ENCODE measurements at places on chromosomes 5 and 9.

- no peak overlapping the region for H3K4me3 ChIP-seq
- peaks cover 38% of the 10 kb centered on the region for H3K4me1 ChIP-seq
- no peak for DNase-seq
- no peaks in the 10 kb centered on the region for H3K36me3 ChIP-seq
- H3K27me3 ChIP-seq: peaks cover 2% of the 10 kb centered on the region
Measured at GRCh38 chr5:56077796-56078233, 83.1 kb upstream of the IL6ST start.

DNA sequence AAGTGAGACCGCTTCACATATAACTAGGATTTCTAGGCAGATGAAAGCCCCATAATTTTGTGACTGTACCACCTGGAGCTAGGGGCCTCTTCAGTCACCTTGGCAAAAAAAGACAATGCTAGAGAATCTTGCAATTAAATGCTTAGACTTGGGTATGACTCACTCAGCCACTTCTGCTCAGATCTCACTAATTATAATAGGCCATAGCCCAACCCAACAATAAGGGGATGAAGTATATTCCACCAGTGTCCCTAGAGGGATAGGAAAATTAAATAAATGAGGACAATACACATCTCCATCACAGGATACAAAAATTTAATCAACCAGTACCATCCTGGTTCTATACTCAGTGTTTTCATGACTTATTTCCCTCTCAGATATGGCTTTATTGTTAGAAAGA lies 1079.9 kb upstream of the C9orf72 start:
- H3K27me3 ChIP-seq: no peaks in the 10 kb centered on the region
- no peak overlapping the region for H3K4me3 ChIP-seq
- H3K27ac ChIP-seq: no peak overlapping the region
- H3K4me1 ChIP-seq: no peaks in the 10 kb centered on the region
- H3K36me3 ChIP-seq: no peaks in the 10 kb centered on the region
- DNase-seq: no peak

DNA sequence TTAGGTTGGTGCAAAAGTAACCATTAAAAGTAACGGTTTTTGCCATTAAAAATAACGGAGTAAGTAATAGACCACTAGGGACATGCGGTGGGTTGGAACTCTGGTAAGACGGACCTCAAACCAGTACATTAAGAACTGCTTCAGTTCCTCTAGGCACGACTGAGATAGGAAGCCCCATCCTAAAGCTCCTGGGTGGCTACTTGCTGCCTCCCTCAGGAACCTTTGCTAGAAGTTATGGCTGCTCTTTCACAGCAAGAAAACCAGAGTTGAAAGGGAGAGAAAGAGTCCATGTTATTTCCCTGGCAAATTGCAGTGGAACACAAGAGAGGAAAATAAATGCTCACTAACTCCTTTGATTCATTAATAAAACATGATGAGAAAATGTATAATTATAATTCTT lies 47.6 kb downstream of the MCTP1 start:
- no peak overlapping the region for H3K4me3 ChIP-seq
- H3K4me1 ChIP-seq: peaks cover 3% of the 10 kb centered on the region
- DNase-seq: no peak

DNA sequence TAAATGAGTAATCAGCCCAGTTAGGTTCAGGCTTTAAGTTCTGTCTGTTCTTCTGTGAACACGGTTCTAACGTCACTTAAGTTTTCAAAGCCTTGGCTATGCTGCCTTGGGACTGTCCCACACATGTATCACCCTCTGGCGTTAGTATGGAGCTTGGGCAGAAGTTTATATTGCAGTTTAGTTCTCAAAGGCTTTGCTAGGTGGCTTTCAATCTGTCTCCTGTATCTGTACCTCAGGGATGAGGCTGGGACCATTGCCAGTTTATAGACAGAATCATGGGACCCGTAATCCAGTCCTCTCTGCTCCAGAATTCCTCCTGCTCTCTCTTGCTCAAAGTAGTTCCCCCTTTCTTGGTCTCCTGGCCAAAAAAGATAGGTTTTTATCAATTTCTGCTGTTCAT lies 12.1 kb downstream of the C9orf40 start:
- DNase-seq: no peak
- peaks cover 4% of the 10 kb centered on the region for H3K36me3 ChIP-seq
- no peaks in the 10 kb centered on the region for H3K27me3 ChIP-seq
- H3K4me3 ChIP-seq: no peak overlapping the region
- H3K27ac ChIP-seq: no peak overlapping the region

DNA sequence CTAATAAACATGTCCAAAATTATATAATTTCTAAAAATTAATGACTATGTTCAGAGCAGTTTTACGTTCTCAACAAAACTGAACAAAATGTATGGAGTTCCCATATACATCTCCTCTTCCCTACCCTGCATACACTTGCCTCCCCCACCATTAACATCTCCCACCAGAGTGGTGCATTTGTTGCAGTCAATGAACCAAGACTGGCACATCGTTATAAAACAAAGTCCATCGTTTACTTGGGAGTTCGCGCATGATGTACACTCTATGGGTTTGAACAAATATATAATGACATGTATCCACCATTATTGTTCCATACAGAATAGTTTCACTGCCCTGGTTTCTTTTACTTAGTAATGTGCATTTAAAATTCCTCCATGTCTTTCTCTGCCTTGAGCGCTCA lies 130.1 kb downstream of the APBA1 start:
- no peaks in the 10 kb centered on the region for H3K4me1 ChIP-seq
- H3K36me3 ChIP-seq: no peaks in the 10 kb centered on the region
- H3K27me3 ChIP-seq: peaks cover under 1% of the 10 kb centered on the region
- H3K27ac ChIP-seq: no peak overlapping the region
